HepG2 (cell line): ENCODE measurements at places on chromosomes 11 and 22.
A peak's percentile ranks its signal among the peaks of the same experiment; 100 is the strongest.

GRCh38 chr11:15268598-15268997, 153.9 kb downstream of the INSC start:
- no peak for DNase-seq

- no peak for DNase-seq
Observed at GRCh38 chr11:127071606-127072005, 71.0 kb upstream of the KIRREL3 start.

DNA sequence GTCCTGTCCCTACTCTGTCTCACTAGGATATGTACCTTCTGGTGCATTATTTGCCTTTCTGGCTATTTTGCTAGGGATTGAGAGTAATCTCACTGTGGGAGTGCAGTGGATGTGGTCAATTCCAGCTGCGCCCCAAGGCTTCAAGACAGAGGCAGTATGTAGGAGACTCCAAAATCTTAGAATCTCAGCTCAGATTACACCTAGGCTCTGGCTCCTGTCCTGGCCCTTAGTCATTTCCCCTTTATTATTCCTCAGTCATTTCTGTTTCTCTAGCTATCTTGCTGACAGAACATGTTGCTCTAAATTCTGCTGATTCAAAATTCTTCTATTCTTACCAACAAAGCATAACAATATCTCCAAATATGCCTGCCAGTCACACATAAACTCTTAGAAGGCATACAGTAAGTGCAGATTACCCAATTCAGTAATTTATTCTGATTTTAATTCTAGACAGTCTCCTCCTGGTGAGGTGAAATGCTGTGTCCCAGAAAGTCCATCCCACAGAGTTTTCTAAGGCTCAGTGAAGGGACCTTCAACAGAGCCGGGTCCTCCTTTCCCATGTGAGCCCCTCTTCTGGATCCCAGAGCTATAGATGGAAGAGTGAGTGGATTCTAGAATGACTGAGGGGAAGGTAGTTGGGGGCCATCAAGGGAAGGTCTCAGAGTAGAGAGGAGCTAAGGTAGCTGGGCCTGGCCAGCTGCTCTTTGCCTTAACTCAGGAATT, 24.3 kb upstream of the GLYATL1 start:
- DNase-seq = no peak

GRCh38 chr22:30325724-30326254, 952 bp downstream of the TBC1D10A start:
- DNase-seq = no peak

- DNase-seq = no peak
Observed at GRCh38 chr11:130160498-130161155, 1.0 kb downstream of the ST14 start.

DNA sequence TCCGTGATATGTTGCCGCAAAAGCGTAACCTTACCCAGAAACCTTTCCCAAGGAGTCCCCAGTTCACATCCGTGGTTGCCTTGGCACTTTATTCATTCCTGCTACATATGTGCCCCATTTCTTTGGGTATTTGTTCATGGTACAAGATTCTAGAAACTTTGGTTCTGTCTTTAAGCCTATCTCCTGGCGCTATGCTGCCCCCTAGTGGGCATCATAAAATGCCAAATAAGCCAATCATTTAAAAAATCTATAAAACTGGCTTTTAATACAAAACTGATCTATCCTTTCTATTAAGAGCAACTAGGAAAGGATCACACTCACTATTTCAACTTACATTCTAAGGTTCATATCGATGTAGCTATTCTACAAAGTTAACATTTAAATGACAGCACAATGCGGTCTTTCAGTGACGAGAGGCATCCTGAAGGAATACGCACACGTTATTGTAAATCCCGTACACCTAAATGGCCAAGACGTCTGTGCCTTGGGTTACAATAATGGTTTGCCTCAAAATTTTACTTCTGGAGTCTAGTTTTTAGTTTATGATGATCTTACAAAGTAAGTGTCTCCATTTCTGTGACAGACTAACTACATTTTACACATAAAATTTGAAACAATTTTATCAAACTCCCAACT, 16.2 kb downstream of the PIWIL3 start:
- peak; percentile 34 for DNase-seq

- DNase-seq = no peak
Observed at GRCh38 chr22:47607486-47607885, 845.0 kb downstream of the TBC1D22A start.

- DNase-seq = no peak
Observed at GRCh38 chr22:49693848-49694247, 133.8 kb downstream of the BRD1 start.

GRCh38 chr22:25403811-25404471, 160.5 kb upstream of the GRK3 start:
- DNase-seq = peak; percentile 15

- DNase-seq = no peak
Observed at GRCh38 chr11:44596525-44597276, 31.2 kb downstream of the CD82 start.

- DNase-seq = no peak
Observed at GRCh38 chr11:100706179-100706578, 19.1 kb downstream of the ARHGAP42 start.

DNA sequence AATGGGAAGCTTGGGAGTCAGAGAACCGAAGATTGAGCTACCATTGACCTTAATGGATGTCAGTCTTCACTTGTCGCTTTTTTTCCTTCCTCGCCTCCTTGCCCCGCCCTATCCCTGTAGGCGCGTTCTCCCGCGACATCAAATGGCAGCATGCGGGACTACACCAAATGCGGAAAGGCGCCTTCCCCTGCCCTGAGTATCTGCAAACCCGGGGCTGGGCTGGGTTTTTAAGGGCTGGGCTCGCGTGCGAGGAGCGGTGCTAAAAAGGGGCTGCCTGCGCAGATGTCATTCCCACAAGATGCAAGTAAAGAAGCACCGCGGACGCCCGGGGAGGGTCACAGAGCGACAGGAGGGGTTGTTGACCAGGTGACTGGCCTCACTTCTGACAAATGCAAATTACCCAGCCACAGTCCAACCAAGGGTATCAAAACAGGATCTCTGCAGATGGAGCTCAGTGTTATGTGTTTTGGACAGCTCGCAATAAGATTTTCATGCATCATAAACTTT, 4.7 kb upstream of the FAM111B start:
- no peak for DNase-seq

DNA sequence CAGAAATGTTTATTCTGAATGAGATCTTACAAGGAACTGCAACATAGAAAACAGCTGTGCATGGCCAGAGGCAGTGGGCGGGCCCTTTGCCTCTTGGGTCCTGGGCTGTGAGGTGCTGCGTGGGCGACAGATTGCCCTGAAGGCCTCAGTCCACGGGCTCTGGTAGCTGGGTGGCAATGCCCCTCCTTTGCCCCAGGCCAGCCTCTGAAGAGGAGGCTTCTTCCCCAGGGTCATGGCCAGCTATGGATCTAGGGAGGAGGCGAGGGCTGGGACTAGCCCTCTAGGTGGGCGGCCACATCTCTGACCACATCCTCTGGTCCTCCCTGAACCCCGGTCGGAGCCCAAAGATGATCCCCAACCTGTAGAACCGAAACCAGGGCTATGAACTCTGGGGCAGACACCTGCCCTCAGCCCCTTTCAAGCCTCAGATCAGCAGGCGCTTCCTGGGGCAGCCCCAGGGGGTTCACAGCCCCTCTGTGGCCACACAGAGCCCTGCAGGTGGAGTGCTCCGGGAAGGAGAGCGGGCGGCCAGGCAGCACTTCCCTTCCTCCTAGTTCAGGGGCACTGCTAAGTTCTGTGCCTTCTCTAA, 6.6 kb upstream of the CDC42BPG start:
- no peak for DNase-seq

DNA sequence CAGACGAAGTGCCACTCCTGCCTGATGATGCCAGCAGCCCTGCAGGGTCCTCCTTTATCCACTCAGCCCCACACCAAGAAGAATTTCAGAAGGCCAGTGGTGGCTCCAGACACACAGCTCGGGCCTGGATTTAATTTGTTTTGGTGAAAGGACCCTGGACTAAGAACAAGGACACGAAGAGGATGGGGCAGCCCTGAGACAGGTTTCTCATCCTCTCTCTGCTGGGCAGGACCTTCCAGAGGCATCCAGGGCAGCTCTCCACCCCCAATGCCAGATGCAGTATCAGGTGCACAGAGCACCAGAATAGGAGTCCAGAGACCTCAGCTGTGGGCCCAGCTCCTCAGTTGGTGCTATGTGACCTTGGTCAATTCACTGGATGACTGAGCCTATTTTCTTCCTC, 72.0 kb downstream of the TRIM29 start:
- DNase-seq = no peak
